ENCODE measurements at places on chromosomes 2 and 18. TPM values are rescaled to one million over a fixed set of nuclear protein-coding genes. Genes with fewer than 3 reads are reported as not detected.

Gene MRPL30
- total RNA-seq: 30.8 TPM

Gene RTP5
- total RNA-seq: 0.12 TPM

Gene ERMN
- 1.5 TPM for total RNA-seq

DNA sequence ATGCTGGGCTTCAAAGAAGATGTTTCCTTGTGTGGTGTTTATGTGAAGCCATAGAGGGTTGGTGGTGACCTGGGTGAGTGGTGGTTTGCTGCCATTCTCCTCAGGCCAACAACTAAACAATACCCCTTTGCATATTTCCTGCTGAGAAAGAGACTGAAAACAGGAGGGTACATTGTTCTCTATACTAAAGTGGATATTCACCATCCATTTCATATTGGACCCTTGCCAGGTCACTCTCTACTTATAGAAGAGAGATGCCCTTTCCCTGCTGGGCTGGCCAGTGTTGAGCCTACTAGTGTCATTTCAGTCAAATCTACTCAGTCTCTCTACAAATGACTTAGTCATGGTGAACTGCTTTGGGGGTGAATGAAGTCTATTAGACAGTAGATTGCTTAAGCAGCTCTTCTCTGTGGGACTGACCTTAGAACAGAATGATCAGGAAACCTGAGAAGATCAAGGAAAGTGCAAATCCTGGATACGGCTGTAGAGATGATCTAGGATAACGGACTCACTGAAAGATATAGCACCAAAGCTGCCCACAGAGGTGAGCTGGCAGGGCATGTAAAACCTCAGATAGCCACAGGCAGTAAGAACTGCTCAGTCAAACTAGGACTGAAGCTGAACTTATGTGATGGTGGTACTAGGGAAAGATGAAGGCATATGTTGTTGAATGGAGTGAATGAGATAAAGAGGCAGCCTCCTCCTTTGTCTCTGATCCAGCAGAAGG, 154.9 kb downstream of the MYO3B start:
- no peaks in the 10 kb centered on the region for H3K36me3 ChIP-seq
- H3K27me3 ChIP-seq: peaks cover 30% of the 10 kb centered on the region
- DNase-seq: no peak
- H3K4me3 ChIP-seq: no peak overlapping the region

GRCh38 chr2:122469147-122469546, 713.7 kb downstream of the TSN start:
- no peak overlapping the region for H3K4me3 ChIP-seq
- H3K36me3 ChIP-seq: no peaks in the 10 kb centered on the region
- DNase-seq: no peak
- H3K27me3 ChIP-seq: no peaks in the 10 kb centered on the region

Measured in activated CD4-positive, alpha-beta memory T cell treated with anti-CD3 and anti-CD28 coated beads for 36 hours (primary cell).